ENCODE measurements at places on chromosomes 11 and 22. TPM values are rescaled to one million over a fixed set of nuclear protein-coding genes. Genes with fewer than 3 reads are reported as not detected.
A peak's percentile ranks its signal among the peaks of the same experiment; 100 is the strongest.

DNA sequence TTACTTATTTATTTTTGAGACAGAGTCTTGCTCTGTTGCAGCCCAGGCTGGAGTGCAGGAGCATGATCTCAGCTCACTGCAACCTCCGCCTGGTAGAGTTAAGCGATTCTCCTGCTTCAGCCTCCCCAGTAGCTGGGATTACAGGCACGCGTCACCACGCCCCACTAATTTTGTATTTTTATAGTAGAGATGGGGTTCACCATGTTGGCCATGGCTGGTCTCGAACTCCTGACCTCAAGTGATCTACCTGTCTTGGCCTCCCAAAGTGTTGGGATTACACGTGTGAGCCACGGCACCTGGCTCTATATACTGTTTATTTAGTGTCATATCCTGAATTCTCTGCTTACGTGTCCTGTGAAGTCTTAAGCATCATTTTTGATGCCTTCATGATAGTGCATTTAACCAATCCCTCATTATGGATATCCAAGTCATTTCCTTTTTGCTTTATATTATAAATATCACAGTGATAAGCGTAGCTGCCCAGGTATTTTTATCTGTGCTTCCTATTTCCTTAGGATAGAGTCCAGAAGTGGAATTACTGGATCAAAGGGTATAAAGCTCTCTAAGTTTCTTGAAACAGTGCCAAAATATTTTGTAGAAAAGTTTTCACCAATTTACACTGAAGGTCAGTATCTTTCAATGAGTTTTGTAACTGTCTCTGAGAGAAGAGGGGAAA, 871 bp upstream of the SIDT2 start:
- H3K36me3 ChIP-seq, result no peaks in the 10 kb centered on the region
- H3K4me3 ChIP-seq, result peak overlapping the region; percentile 72
- H3K27me3 ChIP-seq, result no peaks in the 10 kb centered on the region
- no peak for DNase-seq
- H3K27ac ChIP-seq, result peak overlapping the region; percentile 94

DNA sequence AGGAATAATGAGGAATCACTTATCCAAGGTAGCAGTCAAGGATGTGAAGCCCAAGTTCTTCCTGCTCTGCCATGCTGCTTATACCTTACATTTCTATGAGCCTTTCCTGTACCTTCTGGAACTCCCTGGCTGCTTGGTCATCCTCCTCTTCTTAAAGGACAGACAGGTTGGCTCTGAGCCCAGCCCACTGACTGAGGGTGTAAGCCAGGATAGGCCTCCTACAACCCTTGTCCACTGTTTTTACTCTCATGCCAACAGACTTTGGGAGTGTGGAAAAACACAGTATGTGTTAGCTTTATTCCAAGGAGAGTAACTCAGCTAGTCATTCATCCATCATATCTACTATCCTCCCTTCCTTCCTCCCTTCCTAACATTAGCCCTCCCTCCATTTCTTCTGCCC, 47.5 kb downstream of the IRAG1 start:
- no peaks in the 10 kb centered on the region for H3K36me3 ChIP-seq
- peak overlapping the region; percentile 61 for H3K27ac ChIP-seq
- peaks cover 21% of the 10 kb centered on the region for H3K4me1 ChIP-seq
- DNase-seq, result no peak
- no peak overlapping the region for H3K4me3 ChIP-seq
- no peaks in the 10 kb centered on the region for H3K27me3 ChIP-seq

Gene PLAAT5
- total RNA-seq, result 0.74 TPM

Gene VPREB1
- not detected for total RNA-seq

- no peaks in the 10 kb centered on the region for H3K27me3 ChIP-seq
- peaks cover 28% of the 10 kb centered on the region for H3K4me1 ChIP-seq
- no peak overlapping the region for H3K4me3 ChIP-seq
Measured at GRCh38 chr11:74470526-74470925, 3.2 kb upstream of the KCNE3 start.

DNA sequence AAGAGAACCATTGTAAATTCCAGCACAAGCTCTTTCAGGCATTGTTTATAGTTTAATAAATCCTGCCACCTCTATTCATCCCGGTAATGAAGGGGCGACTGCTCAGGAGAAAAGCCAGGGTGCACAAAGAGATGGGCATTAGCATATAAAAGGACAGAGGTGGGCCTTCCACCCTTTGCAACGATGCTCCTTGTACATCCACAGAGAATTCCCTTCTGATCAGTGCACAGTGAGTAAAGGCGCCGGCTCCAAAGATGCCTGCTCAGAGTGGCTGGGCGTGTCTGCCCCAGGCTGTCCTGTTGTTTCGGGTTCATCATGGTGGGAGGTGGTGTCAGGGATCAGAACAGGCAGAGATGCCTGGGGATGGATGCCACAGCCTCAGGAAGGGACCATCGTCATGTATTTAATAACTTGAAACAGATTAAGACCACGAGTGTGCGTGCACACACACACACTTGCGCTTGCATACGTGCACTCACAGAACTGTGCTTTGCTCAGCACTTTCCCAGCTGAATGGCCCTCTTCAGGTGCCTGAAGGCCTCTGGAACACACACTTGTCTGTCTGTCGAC, 305.0 kb downstream of the TBC1D22A start:
- H3K36me3 ChIP-seq, result no peaks in the 10 kb centered on the region
- H3K4me1 ChIP-seq, result no peaks in the 10 kb centered on the region
- H3K27me3 ChIP-seq, result no peaks in the 10 kb centered on the region
- H3K4me3 ChIP-seq, result no peak overlapping the region
- H3K27ac ChIP-seq, result no peak overlapping the region
- no peak for DNase-seq

DNA sequence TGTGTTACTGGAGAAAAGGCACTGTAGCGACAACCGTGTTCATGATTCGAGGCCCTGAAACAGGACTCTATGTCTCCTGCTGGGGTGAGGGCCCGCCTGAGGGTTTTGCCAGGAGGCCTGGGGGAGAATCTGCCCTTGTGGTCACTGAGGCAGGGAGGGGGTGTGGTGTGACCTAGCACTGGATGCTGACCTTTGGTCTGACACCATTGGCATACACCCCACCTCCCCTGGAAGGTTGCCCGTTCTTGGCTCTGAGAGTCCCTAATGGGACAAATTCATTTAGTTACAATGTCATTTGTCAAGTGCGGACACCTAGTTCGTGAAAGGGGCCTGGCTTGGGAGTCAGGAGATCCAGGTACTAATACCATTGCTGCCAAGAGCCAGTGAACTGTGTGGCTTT, 29.0 kb downstream of the NECTIN1 start:
- no peaks in the 10 kb centered on the region for H3K36me3 ChIP-seq
- H3K4me3 ChIP-seq, result no peak overlapping the region
- H3K27me3 ChIP-seq, result no peaks in the 10 kb centered on the region
- H3K4me1 ChIP-seq, result peaks cover 62% of the 10 kb centered on the region
- H3K27ac ChIP-seq, result peak overlapping the region; percentile 70
- no peak for DNase-seq

Gene PRCP
- 79.3 TPM for total RNA-seq

- H3K27ac ChIP-seq, result no peak overlapping the region
- no peaks in the 10 kb centered on the region for H3K36me3 ChIP-seq
- DNase-seq, result no peak
- no peaks in the 10 kb centered on the region for H3K27me3 ChIP-seq
Measured at GRCh38 chr11:18324381-18324780, 2.0 kb downstream of the GTF2H1 start.

Gene C11orf91
- total RNA-seq, result not detected

Data from vagina (tissue), 2 donors.